Natural killer cell treated with Interleukin-12 subunit alpha and Interleukin-12 subunit beta and Interleukin-15 and Interleukin-18, amount 100 ng/mL, for 72 hours (primary cell): ENCODE measurements at places on chromosomes 11 and 22.

DNA sequence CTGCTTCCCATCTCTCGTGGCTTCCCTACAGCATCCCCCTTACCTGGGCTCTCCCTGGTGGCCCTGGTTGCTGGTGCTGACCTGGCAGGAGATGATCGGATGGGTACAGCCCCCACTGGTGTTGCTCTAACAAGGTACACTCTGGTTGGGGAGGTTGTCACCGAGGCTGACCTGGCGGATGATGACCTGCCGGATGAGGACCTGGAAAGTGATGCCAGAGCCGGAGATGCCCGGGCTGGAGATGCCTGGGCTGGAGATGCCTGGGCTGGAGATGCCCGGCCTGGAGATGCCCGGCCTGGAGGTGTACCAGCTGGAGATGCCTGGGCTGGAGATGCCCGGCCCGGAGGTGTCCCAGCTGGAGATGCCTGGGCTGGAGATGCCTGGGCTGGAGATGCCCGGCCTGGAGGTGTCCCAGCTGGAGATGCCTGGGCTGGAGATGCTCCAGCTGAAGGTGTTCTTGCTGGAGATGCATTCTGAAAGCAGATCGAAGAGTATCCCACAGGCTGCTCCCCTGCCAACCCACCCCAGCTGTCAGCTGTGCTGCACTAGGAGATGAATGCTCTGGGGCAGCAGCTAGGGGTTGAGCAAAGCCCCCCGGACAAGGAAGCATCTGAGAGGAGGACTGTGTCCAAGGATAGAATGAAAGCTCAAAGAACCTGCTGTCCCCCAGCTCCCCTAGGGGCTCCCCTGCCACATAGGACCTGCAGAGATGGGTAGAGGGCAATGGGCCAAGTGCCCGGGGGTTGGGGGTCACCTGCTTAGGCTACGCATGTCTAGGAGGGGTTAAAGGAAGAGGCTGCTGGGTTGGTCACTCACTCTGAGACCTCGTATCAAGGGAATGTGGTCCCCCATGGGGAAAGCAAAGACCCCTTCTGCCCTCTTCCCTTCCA lies 10.6 kb downstream of the TMPRSS13 start:
- no peak for DNase-seq

- DNase-seq = no peak
Measured at GRCh38 chr11:44388828-44389657, 79.1 kb upstream of the ALX4 start.

GRCh38 chr11:74701351-74701750 lies 29.9 kb downstream of the CHRDL2 start:
- DNase-seq = no peak

- DNase-seq = no peak
Measured at GRCh38 chr22:30232716-30233218, 13.8 kb downstream of the LIF start.

GRCh38 chr11:14500181-14500651 lies 605 bp upstream of the COPB1 start:
- peak; percentile 69 for DNase-seq

DNA sequence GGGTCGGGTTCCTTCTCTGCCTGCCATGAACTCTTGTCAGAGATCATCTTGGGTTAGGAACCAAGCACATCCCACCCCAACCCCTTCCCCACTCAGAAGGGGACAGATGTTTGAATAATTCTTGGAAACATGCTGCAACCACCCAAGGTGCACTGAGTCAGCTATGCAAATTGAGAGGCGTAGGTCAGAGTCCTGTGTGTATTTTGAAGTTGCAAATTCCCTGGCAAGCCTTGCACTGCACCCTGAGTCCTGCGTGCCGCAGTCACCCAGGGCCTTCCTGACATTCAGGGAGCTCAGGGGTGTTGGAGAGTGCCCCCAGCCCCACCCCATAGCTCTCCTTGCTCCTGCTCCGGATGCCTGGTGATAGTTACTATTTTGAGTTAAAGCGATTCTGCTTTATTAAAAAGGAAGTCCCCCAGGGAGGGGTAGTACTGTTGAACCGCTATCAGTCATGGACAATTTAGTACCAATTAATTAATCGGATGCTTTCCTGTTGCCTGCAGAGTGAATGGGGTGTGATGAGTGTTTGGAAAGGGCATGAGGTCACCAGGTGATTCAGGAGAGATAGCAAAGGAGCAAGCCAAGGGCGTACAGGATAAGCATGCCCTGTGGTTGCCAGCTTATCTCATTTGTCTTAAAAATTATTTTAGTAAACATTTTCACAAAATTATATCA lies 123.7 kb downstream of the GRIK4 start:
- no peak for DNase-seq

GRCh38 chr11:8293171-8293570 lies 29.5 kb upstream of the LMO1 start:
- DNase-seq = no peak

- no peak for DNase-seq
Measured at GRCh38 chr11:127105593-127106541, 105.3 kb upstream of the KIRREL3 start.

DNA sequence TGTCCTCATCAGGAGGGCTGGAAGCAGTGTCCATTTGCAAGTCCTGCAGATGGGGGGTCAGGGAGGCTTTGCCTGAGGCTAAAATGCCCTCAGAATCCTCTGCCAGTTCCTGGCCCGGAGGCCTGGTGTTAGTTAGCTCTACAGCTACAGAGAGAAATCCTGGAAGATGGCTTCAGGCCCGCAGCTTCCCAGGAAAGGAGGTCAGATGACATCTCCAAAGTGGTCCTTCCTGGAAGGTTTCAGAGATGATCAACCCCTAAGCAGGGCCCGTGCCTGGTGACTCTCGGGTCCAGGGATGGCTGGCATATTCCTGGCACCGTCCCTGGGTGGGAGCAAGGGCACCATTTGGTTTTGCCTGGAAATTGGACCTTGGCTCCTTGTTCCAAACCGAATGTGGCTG lies 959.1 kb downstream of the BRD1 start:
- DNase-seq = no peak

DNA sequence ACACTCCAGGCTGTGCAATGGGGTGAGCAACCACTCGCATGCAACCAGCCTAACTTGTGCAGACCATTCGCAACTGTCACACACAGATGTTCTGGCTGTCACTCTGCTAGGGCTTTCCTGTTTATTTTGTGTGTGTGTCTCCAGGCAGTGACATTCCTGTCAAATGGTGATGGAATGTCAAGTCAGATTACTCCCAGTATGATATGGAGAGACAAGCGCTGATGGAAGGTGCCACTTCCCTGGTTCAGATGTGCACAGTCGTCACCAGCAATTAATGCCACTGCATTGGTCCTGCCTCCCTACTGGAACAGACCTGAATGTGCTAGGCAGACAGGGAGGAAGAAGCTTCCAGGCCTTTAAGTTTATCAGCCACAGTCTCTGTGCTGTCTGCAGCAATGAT lies 442.4 kb upstream of the ISX start:
- no peak for DNase-seq

- DNase-seq = no peak
Measured at GRCh38 chr11:2704896-2705606, 5.3 kb upstream of the KCNQ1OT1 start.

GRCh38 chr22:39896313-39896996 lies 2.9 kb upstream of the ENTHD1 start:
- DNase-seq = no peak

DNA sequence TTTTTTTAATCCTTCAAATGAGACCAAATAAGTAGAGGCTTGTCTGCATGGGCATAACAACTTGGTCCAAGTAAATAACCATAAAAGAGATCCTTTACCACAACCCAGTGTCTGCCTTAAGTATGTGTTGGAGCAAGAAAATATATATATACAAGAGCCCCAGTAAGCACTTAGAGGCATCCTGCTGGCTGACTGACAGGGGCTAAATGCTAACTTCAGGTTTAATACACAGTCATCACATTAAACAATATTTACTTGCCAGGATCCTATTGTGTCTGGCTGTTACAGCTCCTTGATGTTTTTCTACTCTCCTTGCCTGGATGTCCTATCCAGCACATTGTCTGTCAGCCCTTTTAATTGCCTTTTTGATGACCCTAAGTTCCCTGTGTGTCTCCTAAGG lies 37.5 kb upstream of the MMP20 start:
- no peak for DNase-seq

DNA sequence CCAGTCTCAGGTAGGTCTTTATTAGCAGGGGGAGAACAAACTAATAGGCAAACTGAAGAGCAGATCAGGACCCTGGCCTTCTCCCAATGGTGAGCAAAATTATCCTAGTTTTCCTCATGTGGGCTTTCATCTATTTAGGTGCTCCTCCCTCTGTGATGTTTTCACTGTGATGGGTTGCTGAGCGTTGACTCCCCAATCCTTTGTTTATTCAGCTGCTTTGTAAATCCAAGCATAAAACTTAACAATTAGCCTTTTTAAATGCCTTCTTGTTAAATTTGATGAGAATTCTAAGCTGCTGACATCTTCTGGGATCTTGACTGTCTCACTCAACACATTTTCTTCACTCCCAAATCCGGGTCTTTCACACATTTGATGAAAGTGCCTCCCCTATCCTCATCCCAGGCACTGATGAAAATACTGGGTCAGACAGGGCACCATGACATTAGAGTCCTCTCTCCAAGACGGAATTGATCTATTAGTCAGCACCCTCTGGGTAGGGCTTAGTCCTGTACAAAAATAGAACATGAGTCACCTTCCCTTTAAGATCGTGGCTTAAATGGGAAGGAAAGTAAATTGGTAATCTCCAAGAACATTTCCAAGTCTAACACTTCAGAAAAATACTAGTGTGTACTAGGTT lies 199.3 kb upstream of the ISX start:
- DNase-seq = no peak

- no peak for DNase-seq
Measured at GRCh38 chr11:107252429-107253161, 205.0 kb downstream of the CWF19L2 start.

DNA sequence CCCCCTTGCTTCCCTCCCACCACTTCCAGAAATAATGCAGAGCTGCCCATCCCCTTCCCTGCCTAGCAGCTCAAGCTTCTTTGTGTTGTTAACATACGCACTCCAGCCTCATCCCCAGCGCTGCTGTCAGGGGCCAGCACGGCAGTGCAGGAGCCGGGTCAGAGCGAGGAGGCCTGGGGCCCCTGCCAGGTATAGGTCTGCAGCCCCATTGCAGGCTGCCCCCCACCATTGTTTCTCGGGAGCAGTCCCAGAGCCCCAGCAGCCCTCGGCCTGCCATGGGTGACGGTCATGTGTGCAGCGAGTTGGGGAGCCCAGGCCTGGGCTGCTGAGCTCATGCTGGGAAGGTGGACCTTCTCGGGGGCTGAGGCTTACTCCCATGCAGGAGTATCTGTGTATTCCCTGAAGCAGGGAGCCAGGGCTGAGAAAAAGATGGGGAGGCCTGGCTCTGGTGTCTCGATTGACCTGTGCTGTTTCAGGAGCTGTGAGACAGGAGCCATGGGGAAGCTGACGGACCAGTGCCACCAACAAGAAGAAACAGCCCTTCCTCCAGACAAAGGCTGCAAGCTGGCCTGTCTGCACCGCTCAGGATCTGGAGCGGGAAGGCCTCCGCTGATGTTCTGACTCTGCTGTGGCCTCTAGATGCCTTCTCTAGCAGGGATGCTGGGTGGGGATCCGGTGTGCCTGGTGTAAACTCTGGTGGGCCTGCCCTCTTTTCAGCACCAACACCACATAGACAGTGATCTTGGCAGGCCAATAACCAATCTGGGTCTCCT lies 220.5 kb upstream of the B3GAT1 start:
- no peak for DNase-seq

- no peak for DNase-seq
Measured at GRCh38 chr11:132054822-132055221, 684.4 kb downstream of the NTM start.

- no peak for DNase-seq
Measured at GRCh38 chr11:14529321-14529720, 9.1 kb upstream of the PSMA1 start.

DNA sequence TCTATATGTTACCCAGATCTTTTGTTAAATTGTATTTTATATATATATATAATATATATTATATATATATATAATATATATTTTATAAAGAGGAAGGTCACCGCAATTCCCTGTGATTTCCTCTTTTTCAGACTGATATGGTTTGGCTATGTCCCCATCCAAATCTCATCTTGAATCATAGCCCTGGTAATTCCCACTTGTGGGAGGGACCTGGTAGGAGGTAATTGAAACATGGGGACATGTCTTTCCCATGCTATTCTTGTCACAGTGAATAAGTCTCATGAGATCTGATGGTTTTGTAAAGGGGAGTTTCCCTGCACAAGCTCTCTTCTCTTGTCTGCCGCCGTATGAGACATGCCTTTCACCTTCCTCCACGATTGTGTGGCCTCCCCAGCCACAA lies 157.6 kb downstream of the RAB38 start:
- DNase-seq = no peak

- no peak for DNase-seq
Measured at GRCh38 chr11:85988780-85989179, 80.1 kb downstream of the PICALM start.

DNA sequence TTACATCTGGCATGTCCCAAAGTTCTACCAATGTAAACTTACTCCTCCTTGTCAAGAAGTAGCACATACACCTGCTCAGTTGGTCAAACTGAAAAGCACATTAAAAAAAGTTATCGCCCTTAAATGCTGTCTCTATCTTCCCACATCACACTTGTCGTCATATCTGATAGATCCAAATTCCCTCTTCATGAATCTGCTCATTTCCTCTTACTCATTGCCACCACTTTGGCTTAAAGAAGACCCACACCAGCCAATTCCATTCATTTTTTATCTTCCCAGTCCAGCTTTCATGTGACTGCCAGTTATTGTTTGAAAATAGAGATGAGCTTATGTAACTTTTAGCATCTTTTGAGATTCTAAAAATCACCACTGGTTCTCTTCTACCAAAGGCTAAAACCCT lies 305.9 kb upstream of the MTNR1B start:
- no peak for DNase-seq

DNA sequence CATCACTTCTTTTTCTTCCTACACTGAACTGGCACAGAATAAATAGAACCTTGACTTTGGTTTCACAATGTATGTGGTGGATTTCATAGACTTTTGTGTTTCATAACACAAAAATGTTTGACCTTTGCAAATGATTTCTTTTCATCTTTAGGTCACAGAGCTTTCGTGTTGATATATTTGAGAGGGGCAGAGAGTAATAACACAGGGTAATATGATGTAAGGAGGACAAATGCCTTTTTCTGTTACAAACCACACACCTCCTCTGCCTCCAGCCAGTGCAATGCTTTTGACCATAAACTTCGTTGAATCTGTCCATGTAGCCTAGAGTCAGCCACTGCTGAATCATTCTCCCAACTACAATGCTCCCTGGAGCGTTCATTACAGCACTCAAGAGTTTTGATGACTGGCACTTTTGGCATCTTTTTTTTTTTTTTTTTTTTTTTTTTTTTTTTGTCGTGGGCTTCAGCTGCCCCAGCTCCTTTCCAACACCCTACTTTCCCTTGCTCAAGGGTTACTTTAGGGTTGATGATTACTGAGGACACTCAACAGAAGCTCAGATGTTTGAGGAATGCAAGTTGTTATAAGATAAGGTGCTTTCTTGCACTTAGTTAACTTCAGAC lies 11.4 kb upstream of the CAT start:
- no peak for DNase-seq

- DNase-seq = peak; percentile 75
Measured at GRCh38 chr11:134050541-134051383, 18.1 kb upstream of the JAM3 start.

- peak; percentile 66 for DNase-seq
Measured at GRCh38 chr11:118434553-118435289, 1.6 kb upstream of the KMT2A start.
